ENCODE measurements at places on chromosomes 12 and 14.

- ATAC-seq = no peak
These were observed 5.2 kb downstream of the MYBPC1 start for GRCh38 chr12:101599771-101600484.

DNA sequence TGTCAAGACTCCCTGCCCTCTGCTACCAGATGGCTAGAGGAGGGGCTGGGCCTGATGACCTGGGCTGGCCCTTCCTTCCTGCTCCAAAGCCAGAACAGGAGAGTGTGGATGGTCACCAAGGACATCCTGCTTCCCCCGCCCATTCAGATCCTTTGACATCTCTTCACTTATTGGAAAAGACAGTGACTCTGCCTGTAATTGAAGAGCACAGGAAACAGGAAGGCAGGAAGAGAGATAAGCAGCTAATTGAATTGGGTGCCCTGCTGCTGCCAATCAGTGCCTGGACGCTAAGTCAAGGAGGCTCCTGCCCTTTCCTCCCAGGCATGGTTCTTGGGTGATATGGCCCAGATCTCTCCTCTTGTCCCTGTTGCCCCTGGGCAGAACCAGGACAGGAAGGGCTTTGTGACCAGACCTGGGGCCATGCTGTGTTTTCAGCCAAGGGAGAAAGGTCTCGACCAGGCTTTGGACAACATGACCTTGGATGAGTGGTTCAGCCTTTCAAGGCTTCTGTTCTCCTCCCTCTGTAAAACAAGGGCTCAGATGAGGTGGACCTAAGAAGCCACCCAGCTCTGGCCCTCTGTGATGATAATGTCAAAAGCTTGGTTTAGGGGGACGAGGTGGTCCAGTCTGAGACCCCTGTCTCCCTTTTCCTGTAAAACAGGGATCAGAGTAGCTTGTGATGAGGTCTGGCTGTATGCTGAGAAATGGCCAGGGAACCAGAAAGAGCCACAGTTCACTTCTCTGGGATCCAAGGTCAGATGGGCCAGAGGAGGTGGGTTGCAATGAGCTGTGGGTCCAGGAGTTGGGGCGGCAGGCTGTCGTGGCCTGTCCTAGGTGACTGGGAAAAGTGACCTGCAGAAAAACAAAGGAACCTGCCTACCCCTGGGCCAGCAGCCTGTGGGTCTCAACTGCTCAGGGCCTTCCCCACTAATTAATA lies 38.8 kb downstream of the FAM222A start:
- no peak for ATAC-seq

- no peak for ATAC-seq
These were observed 75.6 kb upstream of the HECTD1 start for GRCh38 chr14:31283153-31283552.

- ATAC-seq = no peak
These were observed 134.1 kb upstream of the IFNG-AS1 start for GRCh38 chr12:67855103-67855502.

GRCh38 chr12:120092551-120093335 lies 23.8 kb downstream of the RAB35 start:
- no peak for ATAC-seq

Measured in esophagus mucosa (tissue), 1 donor.